ENCODE measurements at places on chromosomes 6 and 20. TPM values are rescaled to one million over a fixed set of nuclear protein-coding genes. Genes with fewer than 3 reads are reported as not detected.

CCR6 gene
- total RNA-seq = 0.54 TPM

DNA sequence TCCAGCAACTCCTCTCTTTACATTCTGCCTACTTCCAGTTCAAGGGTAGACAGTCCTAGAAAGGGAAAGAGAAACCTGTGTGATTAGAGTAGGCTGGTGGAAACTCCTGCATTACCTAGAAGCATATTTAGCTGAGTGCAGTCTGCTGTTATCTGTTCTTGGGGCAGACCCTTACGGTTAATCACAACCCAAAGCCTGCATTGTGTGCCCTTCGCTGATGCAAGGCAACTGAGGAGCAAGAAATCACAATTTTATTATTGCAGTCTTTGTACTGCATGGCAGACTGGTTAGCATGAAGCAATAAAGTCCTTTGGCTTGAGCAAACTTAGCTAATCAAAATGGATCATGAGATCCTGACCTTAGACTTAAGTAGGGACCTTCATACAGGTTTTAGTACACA lies 1.5 kb upstream of the GOPC start:
- DNase-seq = no peak
- H3K27me3 ChIP-seq = no peaks in the 10 kb centered on the region
- no peak overlapping the region for H3K4me3 ChIP-seq
- peaks cover 2% of the 10 kb centered on the region for H3K4me1 ChIP-seq
- no peak overlapping the region for H3K27ac ChIP-seq

RIPK1 gene
- total RNA-seq = 30.4 TPM

LY6G6D gene
- not detected for total RNA-seq

DNA sequence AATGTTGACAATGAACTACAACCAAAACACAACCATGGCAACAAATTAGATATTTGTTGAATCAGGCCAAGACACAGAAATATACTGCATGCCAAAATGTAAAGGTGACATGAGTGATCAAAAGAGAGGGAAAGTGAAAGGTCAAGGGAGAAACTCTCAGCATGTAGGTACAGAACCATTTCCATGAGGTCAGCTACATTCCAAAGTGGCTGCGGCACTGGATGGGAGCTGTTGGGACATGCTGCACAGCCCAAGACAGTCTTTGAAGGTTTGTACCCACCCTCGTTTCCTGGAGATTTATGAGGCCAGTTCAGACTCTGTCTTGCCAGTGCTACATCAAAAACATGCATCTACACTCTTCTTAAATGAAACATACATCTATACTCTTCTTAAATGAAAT lies 579.9 kb downstream of the BMP2 start:
- no peak overlapping the region for H3K27ac ChIP-seq
- H3K27me3 ChIP-seq = no peaks in the 10 kb centered on the region
- DNase-seq = no peak
- H3K4me1 ChIP-seq = no peaks in the 10 kb centered on the region
- no peak overlapping the region for H3K4me3 ChIP-seq
